LHCN-M2 (cell line): ENCODE measurements at places on chromosomes 2 and 18.

GRCh38 chr2:71928734-71929481 is 218.8 kb downstream of the CYP26B1 start:
- DNase-seq, result no peak

DNA sequence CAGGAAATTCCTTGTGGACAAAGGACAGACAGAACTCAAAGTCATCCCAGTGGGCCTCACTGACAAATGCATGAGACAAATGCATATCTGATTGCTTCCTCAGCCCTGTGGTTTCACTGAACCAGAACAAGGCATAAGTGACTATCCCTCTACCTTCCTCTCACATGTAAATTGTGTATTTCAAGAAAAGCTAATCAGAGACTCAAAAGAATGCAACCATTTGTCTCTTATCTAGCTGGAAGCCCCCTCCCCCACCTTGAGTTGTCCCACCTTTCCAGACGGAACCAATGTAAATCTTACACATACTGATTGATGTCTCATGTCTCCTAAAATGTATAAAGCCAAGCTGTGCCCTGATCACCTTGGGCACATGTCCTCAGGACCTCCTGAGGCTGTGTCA is 102.0 kb upstream of the TMEM200C start:
- DNase-seq, result no peak

DNA sequence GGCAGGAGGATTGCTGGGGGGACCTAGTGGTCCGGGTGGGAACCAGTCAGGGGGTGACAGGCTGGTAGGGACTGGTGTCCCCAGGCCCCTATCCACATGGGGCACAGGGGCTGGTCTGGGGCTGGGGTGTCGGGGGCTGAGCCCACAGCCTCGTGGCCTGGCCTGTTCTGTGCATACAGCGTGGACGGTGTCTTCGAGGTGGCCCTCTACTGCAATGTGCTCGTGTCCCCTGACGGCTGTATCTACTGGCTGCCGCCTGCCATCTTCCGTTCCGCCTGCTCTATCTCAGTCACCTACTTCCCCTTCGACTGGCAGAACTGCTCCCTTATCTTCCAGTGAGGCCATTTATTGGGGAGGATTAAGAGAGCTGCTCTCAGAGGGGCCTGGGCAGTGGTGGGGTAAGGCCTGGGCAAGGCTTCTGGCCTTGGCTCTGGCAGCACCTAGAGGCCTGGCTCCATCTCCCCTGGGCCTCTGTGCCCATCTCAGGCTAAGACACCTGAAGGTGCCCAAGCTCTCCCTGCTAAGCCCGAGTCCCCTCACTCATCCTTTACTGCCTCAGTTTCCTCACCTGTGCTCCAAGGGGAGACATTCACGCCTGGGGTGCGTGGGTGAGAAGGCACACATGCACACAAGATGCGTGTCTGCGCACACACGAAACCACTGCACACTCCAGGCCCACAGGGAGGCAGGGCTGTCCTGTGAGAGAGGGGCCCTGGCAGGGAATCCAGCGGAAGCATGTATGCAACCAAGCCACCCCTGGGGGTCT is 1.9 kb downstream of the CHRNG start:
- no peak for DNase-seq

GRCh38 chr2:180122874-180123273 is 115.8 kb upstream of the CWC22 start:
- DNase-seq, result peak; percentile 73

GRCh38 chr2:181378491-181378890 is 78.7 kb upstream of the ITGA4 start:
- DNase-seq, result no peak

GRCh38 chr2:201715459-201715858 is 17.0 kb upstream of the MPP4 start:
- DNase-seq, result no peak

DNA sequence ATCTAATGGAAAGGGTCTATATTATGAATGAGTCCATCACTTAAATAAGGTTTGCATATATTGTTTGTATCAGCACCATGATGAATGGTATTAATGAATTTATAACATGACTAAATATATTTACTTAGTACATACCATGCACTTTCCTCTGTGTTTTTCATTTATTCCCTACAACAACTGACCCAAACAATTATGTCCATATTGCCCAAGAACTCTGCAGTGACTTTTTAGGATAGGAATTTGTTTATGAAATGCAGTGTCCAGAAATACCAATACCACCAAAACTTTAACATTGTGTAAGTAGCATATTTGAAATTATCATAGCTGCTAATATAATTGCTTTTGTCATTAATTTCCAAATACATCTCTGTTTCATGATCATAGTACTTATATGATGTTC is 119.7 kb downstream of the WDR7 start:
- peak; percentile 16 for DNase-seq
